ENCODE measurements at places on chromosomes 5 and 9. TPM values are rescaled to one million over a fixed set of nuclear protein-coding genes. Genes with fewer than 3 reads are reported as not detected.

Gene EMB
- total RNA-seq: 0.59 TPM

Gene LCN12
- not detected for total RNA-seq

Gene SLCO4C1
- under 0.01 TPM for total RNA-seq

Gene GPR150
- not detected for total RNA-seq

Gene SNAPC3
- total RNA-seq: 24.5 TPM

Gene ENTR1
- total RNA-seq: 20.9 TPM

Gene LHX2
- 1.1 TPM for total RNA-seq

Gene PCDHGB6
- total RNA-seq: 0.84 TPM

Gene BARHL1
- total RNA-seq: not detected

Gene EIF4E1B
- total RNA-seq: not detected

Gene SEMA5A
- 12.0 TPM for total RNA-seq

Gene TXNDC8
- total RNA-seq: not detected

Gene CDH9
- total RNA-seq: not detected

Measured in RPMI7951 (cell line).